ENCODE measurements at places on chromosomes 11 and 22. TPM values are rescaled to one million over a fixed set of nuclear protein-coding genes. Genes with fewer than 3 reads are reported as not detected.

OSM gene
- total RNA-seq: not detected

OR5AR1 gene
- not detected for total RNA-seq

SLC22A9 gene
- not detected for total RNA-seq

TMA7B gene
- total RNA-seq: not detected

GRM5 gene
- total RNA-seq: under 0.01 TPM

CHST1 gene
- total RNA-seq: 1.7 TPM

GTSE1 gene
- under 0.01 TPM for total RNA-seq

SYCE3 gene
- not detected for total RNA-seq

POU2AF3 gene
- total RNA-seq: 0.36 TPM

TMEM191B gene
- total RNA-seq: 0.28 TPM

C11orf87 gene
- total RNA-seq: under 0.01 TPM

MMP20 gene
- not detected for total RNA-seq

NXPE1 gene
- total RNA-seq: not detected

RASSF7 gene
- total RNA-seq: 29.0 TPM

Measured in nasal cavity respiratory epithelium epithelial cell of viscerocranial mucosa (primary cell).